Nephron progenitor cell (in vitro differentiated cells): ENCODE measurements at places on chromosomes 13 and 19.

GRCh38 chr13:36925603-36926002, 5.6 kb upstream of the SMAD9 start:
- no peak for DNase-seq

GRCh38 chr13:109654341-109655205, 131.8 kb downstream of the IRS2 start:
- DNase-seq = no peak

DNA sequence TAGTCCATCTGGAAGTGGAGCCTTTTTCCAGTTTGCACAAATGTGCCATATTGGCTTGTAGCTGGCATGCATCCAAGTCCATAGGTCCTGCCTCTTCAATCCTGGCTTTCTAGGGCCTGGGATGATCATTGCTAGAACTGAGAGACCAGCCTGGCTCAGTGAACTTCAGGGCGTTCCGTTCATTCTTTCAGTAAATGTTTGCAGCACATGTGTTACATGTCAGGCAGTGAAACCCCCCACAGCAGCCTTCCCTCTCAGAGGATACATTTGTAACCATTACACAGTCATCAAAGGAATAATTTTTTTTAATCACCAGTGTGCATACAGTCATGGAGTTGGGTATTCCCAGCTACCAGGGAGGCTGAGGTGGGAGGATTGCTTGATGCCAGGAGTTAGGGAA, 9.7 kb downstream of the FUT2 start:
- DNase-seq = no peak

DNA sequence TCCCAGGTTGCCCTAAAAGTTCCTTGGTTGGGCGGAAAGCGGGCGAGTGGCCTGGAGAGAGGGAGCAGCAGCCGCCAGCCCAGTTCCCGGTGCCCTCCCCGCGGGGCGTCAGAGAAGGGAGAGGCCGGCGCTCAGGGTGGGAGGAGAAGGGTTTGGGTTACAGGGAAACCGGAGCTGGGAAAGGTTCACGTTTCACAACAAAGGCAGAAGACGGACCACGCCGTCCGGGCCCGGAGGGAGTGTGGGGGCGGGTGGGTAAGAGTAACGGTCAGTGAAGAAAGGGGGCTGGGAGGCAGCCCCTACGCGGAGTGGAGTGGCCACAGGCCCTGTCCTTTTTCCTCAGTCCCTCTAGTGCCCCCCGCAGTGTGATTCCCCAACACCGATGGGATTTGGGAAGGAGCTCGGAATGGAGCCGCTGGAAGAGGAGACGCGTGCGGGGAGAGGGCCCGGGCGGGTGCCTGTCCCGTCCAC, 1.6 kb downstream of the SIX5 start:
- peak; percentile 84 for DNase-seq

- DNase-seq = no peak
Measured at GRCh38 chr13:110445722-110446574, 115.6 kb downstream of the RAB20 start.

DNA sequence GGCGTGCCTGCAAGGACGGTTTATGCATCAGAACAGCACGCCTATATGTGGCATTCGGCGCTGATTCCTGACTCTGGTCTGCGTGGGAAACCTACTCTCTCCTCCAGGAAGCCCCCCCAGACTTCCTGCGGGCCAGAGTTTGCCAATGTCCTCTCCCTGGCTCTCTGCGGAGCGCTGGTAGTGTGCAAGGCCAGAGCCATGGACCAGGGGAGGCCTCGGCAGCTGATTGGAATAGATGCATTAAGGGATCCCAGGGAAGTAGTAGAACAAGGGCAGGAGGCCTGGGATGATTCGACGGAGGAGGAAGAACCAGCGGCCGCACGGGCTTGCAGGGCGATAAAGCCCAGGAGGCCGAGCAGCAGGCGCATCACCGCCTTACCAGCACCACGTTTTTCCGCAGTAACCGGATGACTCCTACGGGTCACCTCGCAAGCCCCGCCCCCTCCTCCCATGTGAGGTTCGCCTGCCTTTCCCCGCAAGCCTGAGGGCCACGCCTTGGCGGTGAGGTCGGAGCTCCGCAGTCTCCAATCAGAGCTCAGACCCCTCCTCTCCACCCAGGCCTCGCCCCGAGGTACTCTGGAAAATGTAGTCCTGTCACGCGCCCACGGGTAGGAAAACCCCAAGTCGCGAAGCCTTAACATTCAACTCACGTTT, 5.0 kb downstream of the CLEC11A start:
- peak; percentile 97 for DNase-seq

- no peak for DNase-seq
Measured at GRCh38 chr13:114042066-114042815, 68.4 kb upstream of the C13orf46 start.

DNA sequence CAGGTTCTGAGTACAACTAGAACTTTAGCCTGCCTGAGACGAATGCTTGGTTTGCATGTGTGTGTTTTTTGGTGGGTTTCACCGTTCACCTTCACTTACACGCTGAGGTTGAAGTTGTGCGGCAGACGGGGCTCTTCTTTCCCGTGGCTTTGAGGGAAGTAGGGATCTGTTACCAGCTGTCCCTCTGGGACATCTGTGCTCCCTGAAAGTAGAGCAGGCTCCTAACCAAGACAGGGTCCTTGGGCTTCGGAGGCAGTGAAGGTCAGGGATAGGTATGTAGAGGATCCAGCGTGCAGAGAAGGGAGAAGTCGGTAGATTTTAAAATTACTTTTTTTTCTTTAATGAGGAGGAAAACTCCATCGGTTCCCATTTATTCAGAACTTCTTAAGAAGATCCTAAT, 48.7 kb downstream of the ZNF536 start:
- no peak for DNase-seq

DNA sequence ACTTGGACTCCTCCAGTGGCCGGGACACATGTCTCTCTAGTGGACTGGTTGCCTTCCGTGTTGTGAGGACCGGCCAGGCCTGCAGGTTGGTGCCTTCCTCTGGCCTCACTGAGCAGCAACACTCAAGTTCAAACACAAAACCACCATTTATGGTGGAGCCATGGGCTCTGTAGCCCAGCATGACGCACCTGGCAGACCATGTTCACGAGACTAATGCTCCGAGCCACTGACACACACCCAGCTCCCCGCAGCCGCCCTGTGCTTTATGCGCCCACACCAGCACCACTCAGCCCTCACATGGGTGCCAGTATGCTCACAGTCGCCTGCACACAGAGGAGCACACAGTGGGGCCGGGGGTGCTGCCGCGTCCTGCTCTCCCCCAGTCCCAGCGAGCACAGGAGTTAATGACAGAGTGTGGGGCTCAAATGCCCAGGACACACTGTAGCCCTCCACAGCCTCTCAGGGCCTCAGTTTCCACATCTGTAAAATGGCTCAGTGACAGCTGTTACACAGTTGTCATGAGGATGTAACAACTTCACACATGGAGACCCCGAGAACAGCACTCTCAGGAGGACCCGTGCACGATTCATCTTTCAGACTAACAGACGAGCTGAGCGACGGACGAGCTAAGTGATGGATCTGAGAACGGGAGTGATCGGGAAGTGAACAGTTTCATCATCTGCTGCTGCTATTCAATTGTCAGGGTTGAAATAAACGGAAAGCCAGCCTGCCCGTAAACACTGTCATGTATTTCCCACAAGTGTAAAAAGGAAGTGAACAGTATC, 7.8 kb downstream of the GAS6 start:
- DNase-seq = no peak

DNA sequence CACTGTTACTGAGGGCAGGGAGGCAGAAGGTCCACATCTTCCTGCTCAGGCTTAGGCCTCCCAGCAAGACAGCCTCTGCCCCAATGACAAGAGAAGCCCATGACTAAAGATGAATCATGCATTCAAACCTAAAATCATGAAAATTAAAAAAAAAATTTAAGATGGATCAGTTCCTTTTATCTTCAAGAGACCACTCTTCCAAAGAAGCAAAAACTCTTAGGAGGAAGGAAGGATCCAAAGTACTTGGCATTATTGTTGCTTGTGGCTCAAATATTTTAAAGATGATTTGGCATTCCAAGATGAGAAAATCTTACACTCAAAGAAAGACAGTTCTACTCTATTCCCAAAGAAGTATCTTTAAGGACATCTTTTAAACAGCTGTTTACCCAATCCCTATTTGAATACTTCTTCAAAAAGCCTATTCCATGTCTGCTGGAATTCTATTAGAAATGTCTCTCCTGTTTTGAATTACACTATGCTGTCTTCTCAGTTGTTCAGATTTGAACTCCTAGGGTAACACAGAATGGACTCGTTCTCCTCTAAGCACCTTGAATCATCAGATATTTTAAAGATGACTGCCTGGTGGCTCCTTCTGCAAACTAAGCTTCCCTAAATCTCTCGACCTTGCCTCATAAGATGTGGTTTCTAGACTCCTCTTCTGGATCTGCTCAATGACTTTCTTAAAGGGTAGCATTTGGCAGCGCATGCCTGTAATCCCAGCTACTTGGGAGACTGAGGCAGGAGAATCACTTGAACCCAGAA, 7.0 kb downstream of the SERP2 start:
- no peak for DNase-seq
